GM12878 (cell line): ENCODE measurements at places on chromosomes 6 and 20.

DNA sequence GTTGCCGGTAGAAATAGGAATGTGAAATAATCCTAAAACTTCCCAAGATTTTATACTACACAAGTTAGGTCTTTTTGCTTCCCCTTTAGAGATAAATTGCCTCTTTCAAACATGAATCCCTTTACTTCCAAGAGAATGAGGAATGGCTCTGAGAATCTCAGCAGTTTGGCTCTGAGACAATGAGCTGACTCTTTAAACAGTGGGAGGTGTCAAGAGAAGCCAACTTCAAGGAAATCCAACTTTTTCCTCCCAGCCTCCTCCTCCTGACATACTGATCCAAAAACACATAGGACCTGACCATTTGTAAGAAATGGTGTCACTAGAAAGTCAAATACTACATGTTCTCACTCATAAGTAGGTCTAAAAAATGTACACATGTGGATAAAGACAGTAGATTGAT, 154.2 kb downstream of the ALDH8A1 start:
- DNase-seq: no peak

DNA sequence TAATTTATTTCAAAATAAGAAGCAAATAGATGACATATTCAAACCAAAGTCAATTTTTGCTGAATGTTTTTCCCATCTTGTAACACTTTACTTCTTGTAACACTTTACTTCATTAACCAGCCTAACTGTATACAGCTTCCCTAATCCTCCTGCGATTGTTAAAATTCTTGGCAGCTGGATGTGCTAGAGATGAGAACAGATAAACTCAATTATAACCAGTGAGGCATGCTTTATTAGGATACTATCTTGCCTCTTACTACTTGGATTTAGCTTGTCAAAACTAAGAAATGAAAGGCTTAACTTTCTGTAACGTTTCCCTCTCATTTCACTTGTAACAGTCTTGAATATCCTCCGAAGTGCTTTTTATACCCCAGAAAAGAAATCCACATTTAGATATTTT, 94.1 kb upstream of the BMP5 start:
- DNase-seq: no peak

- peak; percentile 37 for DNase-seq
These were observed 12.5 kb downstream of the TRIM26 start for GRCh38 chr6:30200551-30201281.

DNA sequence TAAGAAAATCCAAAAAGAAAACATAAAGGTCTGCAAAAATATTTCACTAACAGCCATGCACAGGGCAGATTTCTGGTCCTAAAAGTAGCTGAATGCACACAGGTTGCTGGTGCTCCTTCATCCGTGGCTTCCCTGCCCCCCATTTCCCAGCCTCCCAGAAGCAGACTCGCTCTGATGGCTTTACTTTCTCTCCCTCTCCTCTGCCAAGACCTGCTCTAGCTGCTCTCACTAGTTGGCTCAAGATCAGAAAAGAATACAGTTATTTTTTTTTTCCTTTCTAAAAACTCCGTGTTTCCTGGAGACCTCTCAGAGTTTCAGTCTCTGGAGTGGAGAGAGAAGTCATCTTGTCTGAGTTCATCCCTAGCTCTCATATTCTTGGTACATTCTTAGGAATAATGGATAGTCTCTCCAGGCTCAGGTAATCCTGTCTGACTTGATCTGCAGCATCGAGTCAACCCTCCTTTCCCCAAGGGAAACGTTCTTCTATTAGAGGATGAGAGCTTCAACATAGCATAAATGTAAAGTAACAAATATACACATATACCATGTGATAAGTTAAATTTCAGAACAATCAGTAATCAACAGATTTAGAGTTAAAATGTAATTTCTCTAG, 214.2 kb downstream of the TBC1D7 start:
- no peak for DNase-seq
